ENCODE measurements at places on chromosomes 3 and 15. TPM values are rescaled to one million over a fixed set of nuclear protein-coding genes. Genes with fewer than 3 reads are reported as not detected.

Gene EPHB1
- total RNA-seq, result 4.1 TPM

DNA sequence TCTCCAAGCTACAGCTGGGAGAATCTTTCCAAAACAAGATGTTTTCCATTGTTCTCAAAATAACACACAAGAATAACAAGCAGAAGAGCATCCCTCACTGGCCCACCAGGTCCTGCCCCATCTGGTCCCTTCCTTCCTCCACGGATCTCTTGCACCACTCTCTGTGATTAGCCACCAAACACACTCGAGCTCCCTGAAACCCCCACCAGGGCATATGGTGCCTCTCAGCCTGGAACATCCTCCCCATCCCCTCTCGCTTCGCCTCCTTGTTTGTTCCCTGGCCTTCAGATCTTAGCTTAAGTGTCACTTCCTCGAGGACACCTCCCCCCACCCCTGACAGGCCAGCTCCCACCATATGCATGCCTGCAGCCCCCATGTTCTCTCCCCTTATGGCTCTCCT is 496.6 kb upstream of the PROK2 start:
- no peak for DNase-seq

Gene ZNF860
- 3.7 TPM for total RNA-seq

- DNase-seq, result peak; percentile 10
Measured at GRCh38 chr3:107753494-107753893, 230.7 kb downstream of the BBX start.

Gene TMEM158
- 14.1 TPM for total RNA-seq

DNA sequence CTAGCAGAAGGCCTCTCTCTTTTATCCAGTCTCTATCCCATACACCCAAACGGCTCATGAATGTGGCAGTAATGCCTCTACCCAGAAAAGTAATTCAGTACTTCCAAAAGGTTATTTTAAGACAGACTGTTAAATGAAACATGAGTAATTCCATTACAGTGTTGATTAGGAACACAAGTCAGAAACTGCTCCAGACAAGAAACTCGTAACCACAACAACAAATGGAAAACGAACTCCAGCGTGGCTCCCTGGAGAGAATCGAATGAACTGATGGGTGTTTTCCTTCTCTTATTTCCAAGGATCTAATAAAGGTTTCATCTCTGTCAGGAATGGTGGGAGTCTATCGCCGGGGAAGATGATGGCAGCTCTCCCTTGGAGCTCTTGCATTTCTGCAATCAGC is 228.4 kb downstream of the MAGI1 start:
- DNase-seq, result no peak

DNA sequence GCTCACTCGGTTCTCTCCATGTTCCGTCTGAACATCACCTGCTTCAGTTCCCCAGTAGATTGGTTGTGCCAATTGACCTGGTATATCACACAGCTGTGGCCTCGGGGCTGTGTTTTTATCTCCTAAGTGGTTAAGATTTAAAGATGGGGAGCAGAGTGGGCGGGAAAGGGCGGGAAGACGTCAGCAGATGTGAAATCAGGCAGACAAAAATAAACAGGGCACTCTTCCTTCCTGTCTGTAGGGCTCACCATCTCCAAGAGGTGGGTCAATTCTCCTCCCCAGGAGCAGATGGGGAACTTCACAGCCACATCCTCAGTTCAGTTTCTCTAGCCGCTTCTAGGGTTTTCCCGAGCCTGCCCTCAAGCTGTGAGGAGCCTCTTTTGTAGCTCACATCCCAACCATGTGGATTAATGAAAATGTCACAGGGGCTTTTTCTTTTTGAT is 26.8 kb upstream of the LIMD1 start:
- DNase-seq, result no peak

- DNase-seq, result no peak
Measured at GRCh38 chr15:83283813-83284558, 478 bp downstream of the BNC1 start.

DNA sequence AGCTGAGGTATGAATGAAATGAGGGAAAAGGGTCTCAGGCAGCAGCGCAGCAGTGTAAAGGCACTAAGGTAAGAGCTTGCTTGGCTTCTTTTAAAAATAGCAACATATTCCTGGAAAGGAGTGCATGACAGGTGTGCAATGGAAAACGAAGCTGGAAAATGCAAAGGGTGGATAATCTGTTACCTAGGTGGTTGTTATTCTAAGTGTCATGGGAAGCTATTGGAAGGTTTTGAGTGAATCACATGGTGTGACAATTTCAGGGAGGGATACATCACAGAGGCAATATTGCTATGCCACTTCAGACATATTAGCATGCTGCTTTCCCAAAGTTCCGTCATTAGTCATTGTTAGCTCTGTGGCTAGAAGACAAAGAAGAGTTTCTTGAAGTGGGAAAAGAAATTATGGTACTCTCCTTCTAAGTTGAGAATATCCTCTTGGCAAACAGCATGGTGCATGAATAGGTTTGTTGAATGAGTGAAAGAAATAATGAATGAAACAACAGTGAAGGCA is 28.7 kb upstream of the TMEM45A start:
- DNase-seq, result no peak

DNA sequence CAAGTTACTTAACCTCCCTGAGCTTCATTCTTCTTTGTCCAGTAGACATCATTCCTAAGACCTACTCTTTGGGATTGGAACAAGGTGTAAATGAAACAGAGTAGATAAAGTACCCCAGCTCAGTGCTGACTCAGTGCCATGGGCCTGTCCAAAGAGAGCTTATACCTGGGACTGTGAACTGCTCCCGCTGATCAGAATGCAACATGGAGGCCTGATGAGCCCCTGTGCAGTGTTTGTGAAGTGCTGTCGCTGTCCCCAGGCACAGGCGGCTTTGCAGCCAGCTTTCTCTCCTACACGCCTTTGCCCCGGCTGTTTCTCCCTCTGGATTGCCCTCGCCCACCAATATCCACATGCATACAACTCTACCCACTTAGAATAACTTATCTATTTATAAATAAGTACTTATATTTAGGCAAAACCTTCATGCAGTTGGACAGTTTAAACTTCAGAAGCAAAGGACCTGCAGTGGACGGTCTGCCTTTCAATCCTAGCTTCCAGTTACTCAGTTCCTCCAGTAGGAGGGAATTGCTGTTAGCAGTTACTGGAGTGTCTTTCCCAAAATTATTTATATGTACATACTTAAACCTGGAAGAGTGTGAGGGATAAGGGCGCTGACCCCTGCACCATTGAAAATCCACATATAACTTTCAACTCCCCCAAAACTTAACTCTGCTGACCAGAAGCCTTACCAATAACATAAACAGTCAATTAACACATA is 80.0 kb downstream of the CORO2B start:
- no peak for DNase-seq

DNA sequence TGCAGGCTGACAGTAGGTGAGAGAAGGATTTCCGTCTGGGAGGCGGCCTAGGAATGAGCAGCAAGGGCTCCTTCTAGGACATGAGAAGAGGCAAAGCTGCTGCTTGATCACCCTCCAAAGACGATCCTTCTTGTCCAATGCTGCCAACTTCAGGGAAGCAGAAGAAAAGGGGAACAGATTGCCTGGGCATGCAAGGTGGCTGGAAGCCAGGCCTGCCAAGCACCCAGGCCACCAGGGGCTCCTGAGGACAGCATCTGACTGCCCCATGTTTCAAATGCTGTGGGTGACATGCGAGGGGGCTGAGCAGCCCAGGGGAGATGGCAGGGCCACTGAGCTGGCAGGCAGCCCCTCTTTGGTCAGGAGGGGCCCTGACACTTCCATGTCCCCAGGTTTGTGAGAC is 3.3 kb upstream of the GRIP2 start:
- DNase-seq, result no peak

DNA sequence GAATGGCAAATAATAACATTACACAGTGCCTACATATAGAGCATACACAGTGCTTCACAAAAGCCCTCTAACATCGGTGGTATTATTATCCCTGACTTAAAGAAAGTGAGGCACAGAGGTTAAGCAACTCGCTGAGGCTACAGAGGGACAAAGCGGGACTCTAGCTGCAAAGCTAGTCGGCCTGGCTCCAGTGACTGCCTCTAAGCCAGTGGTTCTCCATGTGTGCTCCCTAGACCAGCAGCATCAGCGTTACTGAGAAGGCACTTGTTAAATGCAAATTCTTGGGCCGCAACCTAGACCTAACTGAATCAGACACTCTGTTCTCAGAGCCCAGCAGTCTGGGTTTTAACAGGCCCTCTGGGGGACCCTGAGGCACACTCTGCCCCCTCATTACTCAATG is 33.1 kb upstream of the LIPC start:
- no peak for DNase-seq

- DNase-seq, result peak; percentile 53
Measured at GRCh38 chr15:57561041-57561711, 30.5 kb upstream of the MYZAP start.

DNA sequence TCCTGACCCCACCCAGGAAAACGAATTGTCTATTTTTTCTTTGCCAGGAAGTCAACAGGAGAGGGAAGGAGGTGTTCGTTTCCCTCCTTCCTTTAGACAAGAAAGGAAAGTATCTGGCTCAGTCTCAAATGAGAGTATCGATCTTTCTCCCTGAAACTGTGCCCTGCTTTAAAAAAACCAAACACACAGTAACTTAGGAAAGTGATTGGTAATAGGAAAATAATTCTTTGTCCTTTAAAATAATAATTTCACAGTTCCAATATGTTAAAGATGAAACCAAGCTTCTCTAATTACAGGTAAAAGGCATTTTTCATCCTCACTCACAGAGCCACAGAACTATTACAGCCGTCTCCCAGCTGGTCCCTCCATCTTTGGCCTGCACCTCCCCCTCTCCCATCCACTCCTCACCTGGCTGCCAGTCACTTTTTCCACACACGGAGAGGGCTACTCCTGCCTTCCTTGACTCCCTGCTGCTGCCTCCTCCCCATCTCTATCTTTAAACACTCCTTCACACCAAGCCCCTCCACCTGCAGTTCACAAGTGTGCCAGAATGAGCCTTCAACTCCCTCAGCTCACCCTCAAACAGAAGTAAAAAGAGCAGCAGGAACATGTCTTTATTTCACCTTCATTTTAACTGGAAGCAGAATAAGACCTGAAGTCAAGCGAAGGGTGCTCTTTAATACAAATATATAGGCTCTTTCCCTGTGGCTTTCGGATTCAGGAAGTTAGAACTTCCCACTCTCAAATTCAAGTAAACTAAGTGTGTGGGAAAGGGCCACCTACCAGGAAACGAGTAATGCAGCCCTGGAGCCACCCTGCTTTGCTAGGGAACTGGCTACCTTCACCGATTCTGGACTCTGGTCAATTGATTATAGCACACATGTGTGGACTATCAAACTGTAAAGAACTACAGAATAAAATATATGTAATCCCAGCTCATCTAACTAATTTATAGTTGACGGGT is 116.4 kb downstream of the SENP2 start:
- DNase-seq, result no peak

- DNase-seq, result no peak
Measured at GRCh38 chr3:59606638-59607266, 556.9 kb upstream of the CFAP20DC start.

- DNase-seq, result no peak
Measured at GRCh38 chr3:182869059-182869458, 75.8 kb downstream of the ATP11B start.

GRCh38 chr3:81871358-81872155 is 110.1 kb upstream of the GBE1 start:
- no peak for DNase-seq

Gene FANCD2OS
- not detected for total RNA-seq

Gene MCF2L2
- total RNA-seq, result 0.89 TPM

DNA sequence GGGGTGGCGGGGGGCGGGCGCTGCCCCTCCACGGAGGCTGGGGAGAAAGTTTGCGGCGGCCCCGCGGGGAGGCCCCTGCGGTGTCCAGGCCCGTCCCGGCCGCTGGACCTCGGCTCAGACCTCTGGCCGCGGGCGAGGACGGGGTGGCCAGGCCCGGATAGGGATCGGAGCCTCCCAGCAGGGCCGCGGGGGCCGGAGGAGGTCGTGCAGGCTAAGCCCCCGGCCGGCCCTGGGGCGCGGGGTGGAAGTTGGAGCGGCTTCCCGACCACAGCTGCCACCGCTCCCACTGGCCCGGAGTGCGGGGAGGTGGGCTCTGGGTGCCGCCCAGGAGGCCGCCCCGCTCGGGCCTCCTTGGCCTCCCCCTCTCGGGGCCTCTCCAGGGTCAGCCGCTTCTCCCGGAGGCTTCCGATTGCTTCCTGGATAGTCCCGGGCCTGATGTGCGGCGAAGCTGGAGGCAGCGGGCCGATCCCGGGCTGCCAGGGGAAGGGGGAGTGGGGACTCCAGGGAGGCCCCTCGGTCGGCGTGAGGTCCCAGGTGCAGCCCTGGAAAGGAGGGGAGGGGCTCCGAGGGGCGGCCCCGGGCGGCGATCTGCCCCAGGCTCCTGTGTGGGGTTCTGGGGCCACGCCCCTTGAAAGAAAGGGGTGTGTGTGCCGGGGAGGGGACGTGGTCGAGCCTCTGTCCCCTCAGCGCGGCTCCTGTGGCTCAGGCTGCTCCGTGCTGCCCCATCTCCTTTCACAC is 907 bp downstream of the PLXNA1 start:
- DNase-seq, result no peak

GRCh38 chr3:32481791-32482631 is 20.6 kb downstream of the CMTM6 start:
- DNase-seq, result no peak

- DNase-seq, result no peak
Measured at GRCh38 chr15:74983725-74984231, 11.6 kb upstream of the SCAMP5 start.

DNA sequence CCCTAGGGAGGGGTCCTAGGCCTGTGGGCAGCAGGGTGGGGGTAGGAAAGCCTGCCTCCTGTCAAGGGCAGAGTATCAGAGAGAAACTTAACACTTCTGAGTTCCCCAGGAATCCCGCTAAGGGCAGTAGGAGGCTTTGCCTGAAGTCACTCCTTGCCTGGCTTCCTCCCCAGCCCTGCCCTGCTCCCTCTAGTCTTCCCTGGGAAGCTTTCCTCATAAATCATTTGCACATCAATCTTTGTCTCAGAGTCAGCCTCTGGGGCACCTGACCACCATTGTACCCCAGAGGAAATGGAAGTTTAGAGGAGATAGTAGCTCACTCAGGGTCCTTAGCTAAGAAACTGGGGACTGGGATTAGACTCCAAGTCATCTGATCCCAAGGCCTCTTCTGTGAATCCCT is 129.4 kb upstream of the TLE3 start:
- no peak for DNase-seq

- DNase-seq, result peak; percentile 74
Measured at GRCh38 chr15:79394231-79394630, 37.9 kb upstream of the MINAR1 start.

DNA sequence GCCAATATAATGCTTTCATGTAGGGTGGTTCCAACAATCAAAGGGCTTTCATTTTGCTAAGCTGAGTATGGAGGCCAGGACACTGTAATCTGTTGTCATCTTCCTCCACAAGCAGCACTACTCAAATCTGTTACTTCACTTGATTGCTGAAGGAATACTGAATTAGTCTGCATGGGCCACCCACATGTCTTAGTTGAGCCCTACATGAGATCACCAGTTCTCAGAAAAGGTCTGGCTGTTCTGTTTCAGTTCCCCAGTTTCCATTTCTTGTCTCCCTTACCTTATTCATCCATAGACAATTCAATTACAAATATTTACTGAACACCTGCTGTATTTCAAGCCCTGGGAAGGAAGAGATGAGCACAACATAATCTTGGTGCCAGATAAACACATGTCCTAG is 119.2 kb downstream of the FHIT start:
- DNase-seq, result no peak

Data from astrocyte (in vitro differentiated cells and primary cell).